Activated CD4-positive, alpha-beta memory T cell treated with anti-CD3 and anti-CD28 coated beads for 36 hours (primary cell): ENCODE measurements at places on chromosomes 2 and 18. TPM values are rescaled to one million over a fixed set of nuclear protein-coding genes. Genes with fewer than 3 reads are reported as not detected.

CRACDL gene
- total RNA-seq: 0.31 TPM

- no peak for DNase-seq
- H3K27me3 ChIP-seq: no peaks in the 10 kb centered on the region
- H3K36me3 ChIP-seq: no peaks in the 10 kb centered on the region
- H3K4me1 ChIP-seq: no peaks in the 10 kb centered on the region
Observed at GRCh38 chr18:49015886-49016647, 65.3 kb upstream of the SMAD7 start.

- no peak overlapping the region for H3K27ac ChIP-seq
- peaks cover 2% of the 10 kb centered on the region for H3K27me3 ChIP-seq
- H3K4me1 ChIP-seq: no peaks in the 10 kb centered on the region
- H3K36me3 ChIP-seq: no peaks in the 10 kb centered on the region
Observed at GRCh38 chr18:45370255-45371010, 244.8 kb upstream of the SLC14A2 start.

FIGN gene
- not detected for total RNA-seq

DNA sequence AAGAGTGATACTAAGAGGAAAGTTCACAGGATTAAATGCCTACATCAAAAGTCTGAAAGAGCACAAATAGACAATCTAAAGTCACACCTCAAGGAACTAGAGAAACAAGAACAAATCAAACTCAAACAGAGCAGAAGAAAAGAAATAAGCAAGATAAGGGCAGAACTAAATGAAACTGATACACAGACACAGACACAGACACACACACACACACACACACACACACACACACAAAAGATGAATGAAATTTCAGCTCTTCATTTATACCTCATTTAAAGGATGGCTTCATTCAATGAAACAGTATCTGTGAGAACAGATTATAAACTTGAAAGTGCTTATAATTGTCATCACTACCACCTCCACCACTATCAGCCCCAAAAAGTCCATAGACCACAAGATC lies 428.9 kb downstream of the MBD2 start:
- H3K36me3 ChIP-seq: no peaks in the 10 kb centered on the region
- H3K27me3 ChIP-seq: no peaks in the 10 kb centered on the region
- no peak overlapping the region for H3K4me3 ChIP-seq
- no peak for DNase-seq

CAPG gene
- 24.1 TPM for total RNA-seq

IMPA2 gene
- 21.6 TPM for total RNA-seq

KIAA2012 gene
- total RNA-seq: not detected

- no peak overlapping the region for H3K27ac ChIP-seq
- H3K4me1 ChIP-seq: peaks cover 6% of the 10 kb centered on the region
- H3K4me3 ChIP-seq: no peak overlapping the region
- no peak for DNase-seq
- peaks cover 13% of the 10 kb centered on the region for H3K27me3 ChIP-seq
- H3K36me3 ChIP-seq: no peaks in the 10 kb centered on the region
Observed at GRCh38 chr18:58803978-58804377, 60.7 kb upstream of the ZNF532 start.

DNA sequence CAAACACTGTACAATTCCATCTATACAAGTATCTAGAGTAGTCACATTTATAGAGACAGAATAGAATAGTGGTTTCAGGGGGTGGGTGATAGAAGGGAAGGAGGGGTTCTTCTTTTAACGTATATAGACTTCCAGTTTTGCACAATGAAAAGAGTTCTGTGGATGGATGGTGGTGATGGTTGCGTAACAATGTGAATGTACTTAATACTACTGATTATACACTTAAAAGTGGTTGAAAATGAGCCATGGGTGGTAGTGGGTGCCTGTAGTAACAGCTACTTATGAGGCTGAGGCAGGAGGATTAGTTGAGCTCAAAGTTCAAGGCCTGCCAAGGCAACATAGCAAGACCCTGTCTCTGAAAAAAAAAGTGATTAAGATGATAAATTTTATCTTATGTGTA lies 85.8 kb downstream of the SETBP1 start:
- H3K4me3 ChIP-seq: no peak overlapping the region
- H3K4me1 ChIP-seq: no peaks in the 10 kb centered on the region
- no peak for DNase-seq
- H3K27ac ChIP-seq: no peak overlapping the region
- peaks cover 2% of the 10 kb centered on the region for H3K27me3 ChIP-seq

GRCh38 chr2:16948710-16949109 lies 283.1 kb upstream of the CYRIA start:
- no peaks in the 10 kb centered on the region for H3K4me1 ChIP-seq
- H3K27ac ChIP-seq: no peak overlapping the region

B3GNT7 gene
- total RNA-seq: not detected
